ENCODE measurements at places on chromosomes 1 and 21. TPM values are rescaled to one million over a fixed set of nuclear protein-coding genes. Genes with fewer than 3 reads are reported as not detected.

GRCh38 chr1:175192111-175192629, 406 bp downstream of the KIAA0040 start:
- peak; percentile 52 for DNase-seq

- DNase-seq: no peak
Observed at GRCh38 chr1:162193221-162193620, 123.7 kb downstream of the NOS1AP start.

DNA sequence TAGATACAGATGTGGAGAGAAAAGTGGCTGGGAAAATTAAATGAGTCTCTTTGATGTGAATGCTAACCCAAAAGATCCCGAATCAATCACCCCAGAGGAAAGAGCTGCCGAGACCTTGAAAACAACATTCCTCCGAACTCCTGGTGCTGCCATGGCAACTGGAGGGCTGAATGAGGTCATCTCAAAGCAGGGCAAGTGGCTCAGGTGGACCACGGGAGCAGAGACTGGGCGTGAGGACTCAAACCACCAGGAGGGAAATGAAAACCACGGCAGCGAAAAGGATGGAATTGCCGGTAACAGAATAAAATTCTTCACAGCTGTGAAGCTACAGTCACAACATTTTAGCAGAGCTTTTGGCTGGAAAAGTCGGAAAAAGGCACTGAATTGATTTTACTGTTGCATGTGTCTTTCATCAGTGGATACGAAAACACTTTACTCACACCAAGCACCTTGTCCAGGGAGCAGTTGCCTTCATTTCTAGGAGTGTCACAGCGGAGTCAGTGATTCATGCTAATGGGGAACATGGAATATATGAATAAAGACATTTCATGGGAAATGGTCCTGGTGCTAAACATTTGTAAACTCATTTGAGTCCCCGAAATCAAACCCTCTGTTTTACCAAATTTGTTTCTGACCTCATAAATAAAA, 23.2 kb upstream of the BECN2 start:
- DNase-seq: no peak

DNA sequence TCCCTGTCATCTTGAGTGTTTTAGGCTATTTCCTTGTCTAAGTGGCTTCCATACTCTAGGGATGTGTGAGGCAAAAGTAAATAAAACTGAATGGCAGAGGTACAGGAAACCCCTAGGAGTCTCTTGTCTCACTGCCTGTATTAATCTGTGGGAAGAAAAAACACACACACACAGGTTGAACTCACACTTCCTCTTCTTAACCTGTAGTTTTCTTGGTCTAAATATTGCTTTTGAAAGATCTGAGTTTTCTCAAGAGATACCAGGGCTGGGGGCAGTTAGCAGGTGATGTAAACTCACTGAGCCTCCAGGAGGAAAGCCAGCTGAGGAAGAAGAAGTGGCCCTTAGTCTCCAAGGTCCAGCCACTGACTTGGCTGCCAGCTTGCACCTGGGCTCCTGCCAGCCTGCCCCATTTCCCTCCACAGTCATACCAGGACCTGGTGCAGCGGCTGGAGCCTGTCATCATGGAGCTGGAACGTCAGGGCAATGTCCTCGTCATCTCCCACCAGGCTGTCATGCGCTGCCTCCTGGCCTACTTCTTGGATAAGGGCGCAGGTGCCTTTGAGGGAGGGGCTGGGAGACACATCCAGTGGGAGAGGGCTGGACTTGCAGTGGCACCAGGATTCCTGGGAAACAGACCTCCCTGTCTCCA, 16.9 kb downstream of the PFKFB2 start:
- no peak for DNase-seq

MXRA8 gene
- total RNA-seq: 1.2 TPM

PINK1 gene
- total RNA-seq: 10.3 TPM
